ENCODE measurements at places on chromosomes 5 and 9.

DNA sequence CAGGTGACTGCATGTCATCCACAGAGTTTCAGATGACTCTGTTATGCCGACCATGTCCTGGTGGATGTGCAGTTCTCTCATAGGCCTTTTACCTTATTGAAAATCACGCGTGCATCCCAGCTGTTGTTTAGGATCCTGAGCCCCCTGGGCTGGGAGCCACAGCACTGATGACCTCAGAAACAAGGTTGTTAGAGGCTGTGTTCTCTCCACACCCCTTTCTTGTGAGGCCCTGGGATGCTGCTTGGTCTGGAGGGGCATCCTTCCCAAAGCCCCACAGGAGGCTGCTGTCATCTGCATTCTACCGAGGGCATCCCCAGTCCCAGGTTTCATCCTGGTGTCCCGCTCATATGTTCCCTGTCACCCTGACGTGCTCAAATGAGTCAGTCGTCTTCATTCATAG lies 76.5 kb upstream of the IRX4 start:
- DNase-seq, result no peak

GRCh38 chr5:73652391-73652790 lies 26.4 kb downstream of the ARHGEF28 start:
- DNase-seq, result no peak

GRCh38 chr5:65481171-65481581 lies 544 bp downstream of the ADAMTS6 start:
- DNase-seq, result no peak

DNA sequence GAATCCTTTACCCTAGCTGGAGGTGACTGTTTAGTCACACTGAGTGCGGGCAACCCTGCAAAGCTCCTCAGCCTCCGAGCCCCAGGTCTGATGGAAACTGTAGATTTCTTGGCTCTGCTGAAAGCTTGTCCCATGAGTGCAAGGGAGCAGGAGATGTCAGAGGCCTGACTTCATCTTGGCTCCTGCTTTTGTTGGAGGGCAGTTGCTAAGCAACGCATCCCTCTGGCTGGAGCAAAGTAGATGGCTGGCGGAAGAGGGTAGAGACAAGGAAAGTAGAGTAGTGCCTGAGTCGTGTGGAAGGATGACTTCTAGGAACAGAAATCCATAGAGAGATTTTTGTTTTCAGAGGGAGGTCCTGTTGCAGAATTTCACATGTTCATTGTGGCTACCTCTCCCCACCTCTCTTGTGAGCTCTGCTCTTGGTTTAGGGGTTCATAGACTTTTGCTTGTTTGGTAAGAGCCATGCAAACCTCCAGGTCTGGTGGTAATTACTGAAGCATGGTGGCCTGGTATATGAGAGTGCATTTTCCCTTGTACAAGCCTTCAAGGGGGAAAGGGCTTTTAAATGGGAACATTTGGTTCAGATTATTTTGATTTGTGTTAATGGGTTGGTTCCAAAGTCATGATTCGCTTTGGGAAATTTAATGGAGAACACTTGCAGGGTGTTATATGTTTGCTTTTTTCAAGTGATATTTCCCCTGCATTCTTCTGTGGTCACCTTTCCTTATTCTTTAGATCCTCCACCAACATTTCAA lies 71.5 kb downstream of the ARHGAP26 start:
- no peak for DNase-seq

DNA sequence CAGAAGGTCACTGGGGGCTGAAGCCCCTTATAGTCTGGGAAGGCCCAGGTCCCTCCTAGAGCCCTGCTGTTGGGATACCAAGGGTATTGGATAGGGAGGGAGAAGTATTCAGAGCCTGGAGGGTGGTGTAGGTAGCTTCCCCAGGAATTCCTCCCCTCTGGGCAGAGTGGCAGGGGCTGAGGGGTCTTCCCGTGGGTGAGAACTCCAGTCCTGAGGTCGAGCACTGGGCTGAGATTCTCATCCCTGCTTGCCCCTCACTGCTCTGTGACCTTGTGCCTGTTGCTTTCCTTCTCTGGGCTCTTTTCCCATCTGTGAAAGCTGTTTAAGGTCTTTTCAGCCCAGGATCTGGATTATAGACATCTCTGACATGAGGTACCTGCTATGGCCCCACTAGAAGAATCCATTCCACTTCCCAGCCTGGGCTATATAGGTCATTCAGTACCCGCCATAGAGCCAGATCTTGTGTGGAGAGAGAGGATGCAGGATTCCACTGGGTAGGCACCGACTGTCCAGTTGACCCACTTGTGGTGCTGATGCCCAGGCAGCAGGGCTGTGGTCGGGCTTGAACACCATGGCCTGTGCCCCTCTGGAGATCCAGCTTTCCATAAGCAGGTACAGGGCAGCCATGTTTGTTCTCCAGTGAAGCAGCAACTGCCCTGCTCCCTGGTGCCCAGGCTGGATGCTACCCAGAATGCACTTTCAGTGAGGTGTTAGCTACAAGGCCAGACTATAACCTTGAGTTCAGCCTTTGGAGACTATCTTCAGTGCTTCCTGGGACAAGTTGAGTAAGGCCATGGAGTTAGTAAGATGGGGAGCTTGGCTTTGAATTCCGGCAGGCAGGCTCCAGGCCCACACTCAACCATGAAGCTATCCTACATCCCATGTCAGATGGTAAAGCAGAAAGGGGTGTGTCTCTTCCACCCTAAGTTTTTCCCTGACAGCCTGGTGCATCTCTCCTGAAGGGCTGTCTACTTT lies 60.1 kb downstream of the AMBP start:
- DNase-seq, result no peak

DNA sequence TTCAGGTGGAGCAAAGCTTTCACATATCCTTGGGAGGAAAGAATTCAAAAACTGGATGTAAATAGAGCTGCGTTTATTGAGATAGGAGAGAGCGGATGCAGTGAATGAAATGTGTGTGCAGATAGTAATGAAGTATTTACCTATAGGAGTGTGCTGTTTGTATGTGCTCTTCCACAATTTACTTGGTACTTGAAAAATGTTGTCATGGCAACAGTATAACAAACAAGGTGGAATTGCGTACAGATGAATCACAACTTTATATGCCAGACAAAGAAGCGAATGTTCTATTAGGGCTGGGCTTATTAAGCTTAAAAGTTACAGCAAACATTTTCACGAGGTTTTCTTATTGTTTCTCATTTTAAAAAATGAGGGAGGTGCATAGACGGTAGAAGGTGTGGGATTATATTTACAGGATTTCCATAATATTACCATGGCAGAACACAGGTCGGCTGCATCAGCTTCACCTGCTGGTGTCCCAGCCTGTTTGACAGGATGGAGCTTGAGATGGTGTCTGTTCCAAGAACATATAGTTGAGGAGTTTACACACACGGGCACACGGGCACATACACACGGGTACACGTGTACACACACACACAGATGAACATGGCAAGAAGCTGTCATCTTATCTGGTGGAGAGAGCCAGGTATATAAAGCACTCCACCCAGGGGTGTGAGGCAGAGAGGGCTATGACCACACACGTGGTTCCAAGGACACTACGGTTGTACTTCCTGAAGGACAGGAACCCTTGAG lies 155.7 kb downstream of the RMI1 start:
- no peak for DNase-seq

Data from NAMALWA (cell line).